ENCODE measurements at places on chromosomes 4 and X.

- no peak for DNase-seq
Observed at GRCh38 chr4:7121866-7122653, 54.2 kb upstream of the GRPEL1 start.

GRCh38 chr4:68463796-68464195 is 16.5 kb downstream of the TMPRSS11E start:
- DNase-seq: no peak

GRCh38 chrX:96403446-96403845 is 281.2 kb upstream of the DIAPH2 start:
- no peak for DNase-seq

DNA sequence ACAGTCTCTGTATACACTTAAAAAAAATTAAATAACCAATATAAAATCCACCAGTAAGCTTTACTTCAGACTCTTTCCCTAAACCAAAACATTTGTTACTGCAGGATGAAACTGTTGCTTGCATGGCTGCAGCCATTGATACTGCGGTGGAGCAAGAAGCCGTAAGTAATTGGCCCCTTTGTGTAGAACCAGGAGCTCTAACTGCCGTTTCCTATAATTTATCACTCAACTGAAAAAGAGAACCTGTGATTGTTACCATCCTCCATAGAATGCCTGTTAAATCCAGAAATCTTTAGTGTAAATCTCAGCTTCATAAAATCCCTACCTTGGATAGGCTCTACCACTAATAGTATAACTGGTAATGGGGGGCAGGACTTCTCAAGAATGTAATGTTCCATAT is 62.6 kb downstream of the KIF4A start:
- no peak for DNase-seq

- DNase-seq: no peak
Observed at GRCh38 chrX:111555406-111555958, 44.0 kb downstream of the SERTM2 start.

GRCh38 chr4:104907074-104907649 is 239.5 kb upstream of the TET2 start:
- DNase-seq: no peak

- no peak for DNase-seq
Observed at GRCh38 chr4:76581077-76581962, 146.3 kb downstream of the SHROOM3 start.

GRCh38 chr4:154348657-154349056 is 142.9 kb downstream of the DCHS2 start:
- no peak for DNase-seq

- DNase-seq: no peak
Observed at GRCh38 chr4:4677556-4678522, 136.0 kb upstream of the STX18 start.
